ENCODE measurements at places on chromosomes 3 and 15.
A peak's percentile ranks its signal among the peaks of the same experiment; 100 is the strongest.

- no peak overlapping the region for H3K27ac ChIP-seq
- no peaks in the 10 kb centered on the region for H3K36me3 ChIP-seq
- H3K27me3 ChIP-seq, result peaks cover 19% of the 10 kb centered on the region
- H3K4me1 ChIP-seq, result no peaks in the 10 kb centered on the region
These were observed 189.0 kb upstream of the TMC3 start for GRCh38 chr15:81562986-81563385.

GRCh38 chr3:1855841-1856240, 242.8 kb upstream of the CNTN4 start:
- H3K27me3 ChIP-seq, result no peaks in the 10 kb centered on the region
- no peak for DNase-seq
- H3K4me1 ChIP-seq, result no peaks in the 10 kb centered on the region
- H3K27ac ChIP-seq, result no peak overlapping the region
- H3K36me3 ChIP-seq, result no peaks in the 10 kb centered on the region

DNA sequence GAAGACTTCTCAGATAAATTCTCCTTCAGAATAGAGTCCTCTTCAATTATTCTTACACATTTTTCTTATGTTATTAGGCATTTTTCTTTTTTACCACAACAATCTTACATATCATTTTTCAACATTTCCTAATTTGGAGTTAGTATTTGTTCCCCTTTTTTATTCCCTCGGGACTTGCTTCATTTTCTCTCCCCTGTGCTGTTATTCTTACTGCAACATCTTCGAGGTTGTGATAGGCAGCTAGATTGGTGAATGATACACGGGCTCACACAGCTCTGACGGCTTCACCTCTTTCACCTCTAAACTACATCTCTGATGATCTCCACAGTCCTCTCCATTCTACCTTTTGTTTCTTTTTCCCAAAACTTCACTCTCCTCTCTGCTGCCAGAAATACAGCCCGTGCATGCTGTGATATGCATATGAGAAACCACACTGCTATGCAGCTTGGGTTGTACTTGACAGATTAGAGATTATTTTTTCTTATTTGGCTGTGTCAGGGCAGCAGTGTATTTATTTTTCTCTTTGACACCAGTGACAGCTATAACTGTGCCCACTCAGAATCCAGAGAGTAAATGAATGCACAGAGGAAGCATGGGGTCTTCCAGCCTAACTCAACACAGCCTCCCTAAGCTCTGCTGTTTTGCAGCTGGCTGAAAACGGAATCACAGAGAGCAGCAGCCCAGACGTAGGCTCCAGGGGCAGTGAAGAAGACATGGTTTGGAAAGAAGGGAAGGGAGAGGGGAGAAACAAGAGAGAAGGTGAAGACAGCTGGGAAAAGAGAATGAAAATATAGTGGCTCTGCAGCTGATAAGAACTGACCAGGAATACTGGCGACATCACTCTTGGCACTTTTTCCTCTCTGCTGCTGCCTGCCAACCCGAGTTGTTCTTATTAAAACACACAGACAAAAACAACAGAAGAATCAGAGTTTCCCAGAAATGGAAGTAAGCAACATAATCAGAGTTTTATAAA, 61.8 kb downstream of the SLC9A9 start:
- no peaks in the 10 kb centered on the region for H3K27me3 ChIP-seq
- no peak overlapping the region for H3K4me3 ChIP-seq
- no peak overlapping the region for H3K27ac ChIP-seq
- H3K4me1 ChIP-seq, result peaks cover 9% of the 10 kb centered on the region
- no peak for DNase-seq
- no peaks in the 10 kb centered on the region for H3K36me3 ChIP-seq

DNA sequence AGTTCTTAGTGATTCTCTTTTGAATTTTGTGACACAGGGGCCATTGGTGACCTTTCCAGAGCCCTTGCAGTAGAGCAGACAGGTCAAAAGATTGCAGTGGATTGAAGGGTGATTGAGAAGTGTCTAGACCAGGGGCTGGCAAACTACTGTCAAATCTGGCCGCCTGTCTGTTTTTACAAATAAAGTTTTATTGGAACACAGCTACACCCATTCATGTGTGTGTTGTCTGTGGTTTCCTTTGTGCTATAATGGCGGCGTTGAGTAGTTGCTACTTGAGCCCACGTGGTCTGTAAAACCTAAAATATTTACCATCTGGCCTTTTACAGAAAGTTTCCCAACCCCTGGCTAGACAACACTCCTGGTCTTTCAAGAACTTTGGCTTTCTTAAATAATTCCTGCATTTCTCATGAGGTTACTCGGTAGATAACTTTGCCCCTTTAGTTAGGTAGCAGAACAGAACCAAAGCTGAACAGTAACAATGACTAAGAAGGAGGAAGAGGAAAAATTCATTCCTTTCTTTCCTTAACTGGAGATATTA, 265.1 kb upstream of the NR2E3 start:
- no peak for DNase-seq
- no peaks in the 10 kb centered on the region for H3K36me3 ChIP-seq
- no peaks in the 10 kb centered on the region for H3K4me1 ChIP-seq
- H3K4me3 ChIP-seq, result no peak overlapping the region
- H3K27me3 ChIP-seq, result peaks cover 72% of the 10 kb centered on the region

DNA sequence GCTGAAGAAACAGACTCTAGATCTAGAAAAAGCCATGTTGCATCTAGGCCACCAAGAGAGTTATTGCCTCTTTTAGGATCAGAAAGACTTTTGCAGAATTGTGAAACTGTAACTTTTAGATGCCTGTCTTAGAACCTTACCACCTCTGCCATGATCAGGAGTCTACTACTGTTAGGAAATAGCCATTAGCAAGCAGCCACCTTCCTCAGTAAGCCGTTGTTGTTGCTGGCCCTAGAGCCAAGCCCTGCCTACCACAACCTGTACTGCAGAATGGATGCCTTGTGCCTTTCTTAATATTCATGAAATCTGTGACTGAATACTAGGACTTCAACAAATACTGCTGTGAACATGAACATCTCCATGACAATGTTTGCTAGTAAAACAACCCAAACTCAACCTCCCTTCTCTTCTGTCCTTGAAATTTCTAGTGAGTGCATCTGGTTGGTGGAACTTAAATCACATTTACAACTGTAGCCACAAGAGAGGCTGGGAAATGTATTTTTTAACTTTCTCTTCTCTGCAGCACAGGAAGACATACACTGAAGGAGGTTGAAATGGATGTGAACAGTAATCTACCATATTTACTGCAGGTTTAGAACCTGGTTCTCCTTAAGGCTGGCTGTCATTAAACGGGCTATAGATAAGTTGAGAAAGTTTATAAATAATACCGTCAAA, 20.7 kb downstream of the RASA2 start:
- DNase-seq, result no peak
- H3K27ac ChIP-seq, result peak overlapping the region; percentile 60
- H3K36me3 ChIP-seq, result peaks cover 7% of the 10 kb centered on the region
- H3K4me3 ChIP-seq, result no peak overlapping the region

- no peaks in the 10 kb centered on the region for H3K36me3 ChIP-seq
- H3K27me3 ChIP-seq, result peaks cover 20% of the 10 kb centered on the region
- H3K4me3 ChIP-seq, result no peak overlapping the region
- DNase-seq, result no peak
- no peaks in the 10 kb centered on the region for H3K4me1 ChIP-seq
These were observed 44.5 kb downstream of the OXSM start for GRCh38 chr3:25834346-25834745.

- peak within 1 kb of the TSS; percentile 99 for H3K27ac ChIP-seq
- peak within 1 kb of the TSS; percentile 98 for H3K4me3 ChIP-seq
- H3K4me1 ChIP-seq, result peaks cover 53% of the 10 kb centered on the region
- peaks cover 44% of the 10 kb centered on the region for H3K36me3 ChIP-seq
- H3K27me3 ChIP-seq, result no peaks in the 10 kb centered on the region
These were observed at the start of gene TMF1 for GRCh38 chr3:69051756-69052471. Gene TMF1 (minus strand): TSS chr3:69052333. CDS start chr3:69052086, 247 bp downstream.

GRCh38 chr3:12916159-12916558, 74.8 kb upstream of the RPL32 start:
- peaks cover 28% of the 10 kb centered on the region for H3K4me1 ChIP-seq
- peak overlapping the region; percentile 12 for H3K4me3 ChIP-seq
- H3K36me3 ChIP-seq, result peaks cover 54% of the 10 kb centered on the region
- DNase-seq, result peak; percentile 44
- no peaks in the 10 kb centered on the region for H3K27me3 ChIP-seq
- peak overlapping the region; percentile 46 for H3K27ac ChIP-seq

DNA sequence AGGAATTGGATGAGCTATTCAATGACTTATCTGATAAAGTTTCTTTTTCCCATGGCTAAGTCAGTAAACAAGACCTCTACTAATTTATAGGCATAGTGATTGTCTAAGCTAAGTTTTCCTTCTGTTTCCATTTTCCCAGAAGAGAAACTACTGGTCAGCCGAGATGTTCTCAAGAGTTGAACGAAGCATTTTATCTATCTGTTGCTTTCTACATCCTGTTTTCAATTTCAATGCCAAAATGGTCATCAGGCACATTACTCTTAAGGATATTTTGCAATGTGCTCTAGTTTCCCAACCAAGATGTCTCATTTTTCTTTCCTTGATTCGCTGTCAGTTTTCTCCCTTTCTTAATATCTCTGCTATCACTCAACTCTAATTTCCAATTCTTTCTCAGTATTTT, 228.7 kb downstream of the MBNL1 start:
- H3K36me3 ChIP-seq, result no peaks in the 10 kb centered on the region
- no peaks in the 10 kb centered on the region for H3K4me1 ChIP-seq
- H3K27ac ChIP-seq, result no peak overlapping the region
- H3K4me3 ChIP-seq, result no peak overlapping the region

GRCh38 chr15:76582550-76582949, 246.0 kb downstream of the ISL2 start:
- H3K4me3 ChIP-seq, result no peak overlapping the region
- H3K36me3 ChIP-seq, result no peaks in the 10 kb centered on the region
- H3K4me1 ChIP-seq, result peaks cover 16% of the 10 kb centered on the region
- DNase-seq, result no peak
- no peaks in the 10 kb centered on the region for H3K27me3 ChIP-seq

- no peaks in the 10 kb centered on the region for H3K4me1 ChIP-seq
- peaks cover 12% of the 10 kb centered on the region for H3K36me3 ChIP-seq
- no peaks in the 10 kb centered on the region for H3K27me3 ChIP-seq
- no peak overlapping the region for H3K27ac ChIP-seq
- no peak for DNase-seq
These were observed 79.0 kb downstream of the NR2E3 start for GRCh38 chr15:71889385-71889784.

GRCh38 chr15:85618956-85619491, 175.7 kb downstream of the KLHL25 start:
- no peak overlapping the region for H3K4me3 ChIP-seq
- DNase-seq, result peak; percentile 24
- H3K36me3 ChIP-seq, result peaks cover 2% of the 10 kb centered on the region
- H3K4me1 ChIP-seq, result peaks cover 37% of the 10 kb centered on the region
- no peak overlapping the region for H3K27ac ChIP-seq
- no peaks in the 10 kb centered on the region for H3K27me3 ChIP-seq

DNA sequence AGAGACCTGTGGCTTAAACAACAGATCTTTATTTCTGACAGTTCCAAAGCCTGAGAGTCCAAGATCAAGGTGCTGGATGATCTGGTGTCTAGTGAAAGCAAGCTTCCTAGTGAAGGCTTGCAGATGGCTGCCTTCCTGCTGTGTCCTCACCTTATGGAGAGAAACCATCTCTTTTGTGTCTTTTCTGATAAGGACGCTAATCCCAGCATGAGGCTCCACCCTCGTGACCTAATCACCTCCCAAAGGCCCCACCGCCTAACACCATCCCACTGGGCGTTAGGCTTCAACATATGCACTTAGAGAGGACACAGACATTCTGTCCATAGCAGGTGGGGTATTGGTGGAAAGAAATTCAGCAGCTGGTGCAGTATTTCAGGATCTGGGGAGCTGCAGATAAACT, 19.8 kb upstream of the LYSMD4 start:
- H3K27me3 ChIP-seq, result no peaks in the 10 kb centered on the region
- H3K4me1 ChIP-seq, result peaks cover 6% of the 10 kb centered on the region
- no peak for DNase-seq
- no peak overlapping the region for H3K27ac ChIP-seq
- H3K36me3 ChIP-seq, result no peaks in the 10 kb centered on the region

GRCh38 chr15:73637527-73637926, 4.3 kb upstream of the NPTN start:
- H3K27me3 ChIP-seq, result peaks cover 57% of the 10 kb centered on the region
- no peak overlapping the region for H3K27ac ChIP-seq
- DNase-seq, result no peak
- H3K36me3 ChIP-seq, result peaks cover 6% of the 10 kb centered on the region
- peaks cover 15% of the 10 kb centered on the region for H3K4me1 ChIP-seq
- H3K4me3 ChIP-seq, result no peak overlapping the region

DNA sequence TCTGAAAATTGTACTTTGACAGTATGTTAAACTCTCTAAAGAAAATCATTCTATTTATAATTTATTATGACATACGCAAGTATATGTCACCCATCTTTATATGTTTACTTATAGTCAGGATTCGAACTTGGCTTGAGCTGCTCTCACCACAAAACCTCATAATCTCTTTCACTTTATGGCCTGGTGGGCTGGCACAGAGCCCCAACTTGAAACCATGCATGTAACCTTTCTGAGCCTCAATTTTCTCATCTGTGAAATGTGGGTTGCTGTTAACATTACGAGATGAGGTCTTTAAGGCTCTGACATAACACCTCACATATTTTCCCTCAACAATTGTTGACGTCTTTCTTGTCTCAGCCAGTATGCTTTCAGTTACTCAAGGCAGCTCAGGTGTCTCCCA, 69.4 kb upstream of the PFN2 start:
- H3K27me3 ChIP-seq, result peaks cover 33% of the 10 kb centered on the region
- no peak for DNase-seq
- no peaks in the 10 kb centered on the region for H3K4me1 ChIP-seq

DNA sequence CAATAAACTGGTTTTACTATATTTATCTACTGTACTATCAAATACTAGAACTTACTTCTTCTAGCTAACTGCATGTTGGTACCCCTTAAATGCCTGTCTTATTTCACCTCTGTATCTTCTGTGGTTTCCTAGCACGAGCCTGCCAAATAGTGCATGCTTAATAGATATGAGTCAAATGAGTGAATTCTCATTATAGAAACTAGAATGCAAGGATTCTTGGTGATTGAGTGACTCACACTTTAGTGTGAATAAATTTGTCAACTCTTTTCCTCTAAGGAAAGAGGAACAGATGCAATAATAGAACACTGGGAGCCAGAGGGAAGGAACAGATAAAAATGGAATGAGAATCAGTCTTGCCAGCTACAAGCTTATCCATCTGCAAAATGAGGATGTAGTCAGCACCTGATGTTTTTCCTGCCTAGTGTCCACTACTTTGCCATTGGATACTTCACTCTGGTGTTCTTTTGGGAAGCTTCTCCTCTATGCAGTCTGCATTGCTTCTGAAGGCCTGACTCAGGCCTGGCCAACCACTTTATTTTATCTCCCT, 189.1 kb upstream of the CADPS start:
- H3K27me3 ChIP-seq, result no peaks in the 10 kb centered on the region
- H3K27ac ChIP-seq, result no peak overlapping the region
- H3K4me1 ChIP-seq, result no peaks in the 10 kb centered on the region
- DNase-seq, result no peak

All from central memory CD8-positive, alpha-beta T cell (primary cell).